ENCODE measurements at places on chromosomes 7 and 10. TPM values are rescaled to one million over a fixed set of nuclear protein-coding genes. Genes with fewer than 3 reads are reported as not detected.
A peak's percentile ranks its signal among the peaks of the same experiment; 100 is the strongest.

GRCh38 chr10:36534471-36535002, 590.9 kb upstream of the ANKRD30A start:
- no peak for DNase-seq

AP1S1 gene
- total RNA-seq = 130 TPM

DNA sequence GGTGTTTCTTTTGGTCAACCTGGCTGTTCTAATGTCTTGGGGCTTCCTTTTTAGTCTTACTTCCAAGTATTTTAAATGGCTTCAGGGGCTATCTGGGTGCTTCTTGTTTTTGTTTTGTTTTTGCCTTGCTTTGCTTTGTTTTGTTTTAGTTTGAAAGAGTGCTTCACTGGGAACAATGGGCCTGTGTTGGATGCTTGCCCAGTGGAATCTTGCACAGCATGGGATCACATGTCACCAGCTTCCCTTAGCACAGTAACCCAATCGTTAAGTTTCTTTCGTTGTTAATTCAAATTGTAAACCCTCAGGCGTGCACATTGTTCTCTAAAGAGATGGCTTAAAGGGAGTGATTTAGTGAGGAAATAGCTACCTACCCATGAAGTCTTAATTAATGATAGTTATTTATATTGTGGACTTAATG, 8.9 kb downstream of the COL17A1 start:
- DNase-seq = no peak

DNA sequence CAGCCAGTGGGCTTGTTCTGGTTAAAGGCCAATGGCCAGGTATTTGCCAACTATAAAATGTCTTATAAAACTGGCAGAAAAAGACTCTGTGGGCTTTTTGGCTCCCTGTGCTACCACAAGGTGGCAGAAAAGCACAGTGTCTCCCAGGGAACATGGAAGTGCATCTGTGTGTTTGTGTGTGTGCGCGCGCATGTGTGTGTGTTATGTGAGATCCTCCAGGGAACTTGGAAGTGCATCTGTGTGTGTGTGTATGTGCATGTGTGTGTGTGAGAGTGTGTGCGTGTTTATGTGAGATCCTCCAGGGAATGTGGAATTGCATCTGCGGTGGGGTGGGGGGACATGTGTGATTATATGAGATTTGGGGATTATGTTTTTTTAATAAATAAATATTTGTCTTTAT, 30.2 kb upstream of the ABI1 start:
- peak; percentile 62 for DNase-seq

HTR5A gene
- total RNA-seq = not detected

DNA sequence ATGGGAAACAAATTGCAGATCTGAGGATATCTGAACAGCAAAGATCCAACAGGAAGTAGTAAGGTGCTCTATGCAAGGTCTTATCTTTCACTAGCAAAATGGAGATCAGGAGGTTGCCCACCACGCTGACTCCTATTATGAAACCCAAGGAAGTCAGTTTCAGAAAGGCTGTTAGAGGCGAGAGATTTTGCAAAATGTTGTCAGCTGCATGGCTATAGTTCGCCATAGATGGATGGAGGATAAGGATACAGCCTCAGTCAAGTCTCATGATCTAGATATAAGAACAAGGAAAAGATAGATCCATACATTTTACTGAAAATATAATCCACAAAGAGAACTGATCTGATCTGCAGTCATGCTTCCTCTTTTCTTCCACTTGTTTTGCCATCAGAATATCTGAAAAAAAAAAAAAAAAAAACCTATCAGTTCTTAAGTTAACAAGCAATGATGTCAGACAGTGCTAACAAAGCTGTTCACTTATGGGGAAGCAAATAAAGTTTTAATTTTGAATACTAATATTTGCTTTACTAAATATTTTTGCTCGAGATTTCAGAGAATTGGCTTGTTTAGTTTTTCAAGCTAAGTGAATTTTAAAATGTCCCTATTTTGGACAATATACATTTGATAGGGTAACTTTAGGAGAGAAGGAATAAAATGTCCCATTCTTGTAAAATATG, 2.0 kb downstream of the GPR85 start:
- DNase-seq = no peak

DNA sequence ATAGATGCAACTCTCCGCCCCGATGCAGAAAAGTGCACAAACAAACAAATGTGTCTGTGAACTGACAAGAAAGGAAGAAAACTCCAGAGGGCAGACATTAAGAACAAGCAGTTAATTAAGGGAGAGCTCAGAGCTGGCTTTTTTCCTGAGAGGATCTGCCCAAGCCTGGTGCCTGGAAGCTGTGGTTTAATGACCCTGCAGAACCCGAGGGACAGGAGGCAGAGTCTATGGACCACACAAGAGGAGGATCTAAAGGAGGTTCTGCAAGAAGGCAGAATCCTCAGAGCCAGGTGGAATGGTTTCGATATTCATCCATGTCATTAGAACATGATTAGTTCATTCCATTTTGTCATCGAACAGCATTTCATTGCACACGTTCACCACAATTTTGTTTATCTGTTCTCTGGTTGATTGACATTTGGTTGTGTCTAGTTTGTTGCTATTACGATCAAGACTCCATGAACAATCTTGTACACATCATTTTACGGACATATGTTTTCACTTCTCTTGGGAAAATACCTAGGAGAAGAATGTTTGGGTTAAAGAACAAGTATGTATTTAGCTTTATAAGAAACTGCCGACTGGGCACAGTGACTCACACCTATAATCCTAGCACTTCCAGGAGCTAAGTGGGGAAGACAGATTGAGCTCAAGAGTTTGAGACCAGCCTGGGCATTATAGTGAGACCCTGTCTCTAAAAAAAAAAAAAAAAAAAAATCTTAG, 560.2 kb downstream of the CALN1 start:
- DNase-seq = no peak

- DNase-seq = no peak
Observed at GRCh38 chr7:39324139-39324760, 242.0 kb upstream of the YAE1 start.

ASB10 gene
- total RNA-seq = not detected

GRCh38 chr7:30510124-30511075, 5.8 kb upstream of the GGCT start:
- DNase-seq = peak; percentile 36

DNA sequence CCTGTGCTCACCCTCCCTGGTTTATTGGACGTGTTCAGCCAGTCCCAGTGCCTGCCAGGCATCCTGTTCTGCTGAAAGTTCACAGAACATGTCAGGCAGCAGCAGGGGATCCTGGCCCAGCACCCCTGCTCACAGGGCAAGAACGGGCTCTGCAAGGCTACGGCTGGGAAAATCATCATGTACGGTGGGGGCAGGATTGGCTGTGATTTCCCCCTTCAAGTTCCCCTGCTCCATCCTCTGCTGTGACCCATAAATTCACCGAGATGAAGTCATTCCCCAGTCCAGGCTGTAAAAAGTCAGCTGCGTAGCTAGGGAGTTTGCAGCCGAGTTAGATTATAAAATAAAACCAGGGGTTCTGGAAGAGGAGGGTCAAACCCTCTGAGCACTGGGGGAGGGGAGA, 484.1 kb upstream of the ZMIZ1 start:
- no peak for DNase-seq

SNX10 gene
- total RNA-seq = 26.9 TPM

- no peak for DNase-seq
Observed at GRCh38 chr7:151013733-151014497, 10.4 kb downstream of the ATG9B start.

SH2D4B gene
- total RNA-seq = 0.22 TPM

NUTM2E gene
- 0.15 TPM for total RNA-seq

DNA sequence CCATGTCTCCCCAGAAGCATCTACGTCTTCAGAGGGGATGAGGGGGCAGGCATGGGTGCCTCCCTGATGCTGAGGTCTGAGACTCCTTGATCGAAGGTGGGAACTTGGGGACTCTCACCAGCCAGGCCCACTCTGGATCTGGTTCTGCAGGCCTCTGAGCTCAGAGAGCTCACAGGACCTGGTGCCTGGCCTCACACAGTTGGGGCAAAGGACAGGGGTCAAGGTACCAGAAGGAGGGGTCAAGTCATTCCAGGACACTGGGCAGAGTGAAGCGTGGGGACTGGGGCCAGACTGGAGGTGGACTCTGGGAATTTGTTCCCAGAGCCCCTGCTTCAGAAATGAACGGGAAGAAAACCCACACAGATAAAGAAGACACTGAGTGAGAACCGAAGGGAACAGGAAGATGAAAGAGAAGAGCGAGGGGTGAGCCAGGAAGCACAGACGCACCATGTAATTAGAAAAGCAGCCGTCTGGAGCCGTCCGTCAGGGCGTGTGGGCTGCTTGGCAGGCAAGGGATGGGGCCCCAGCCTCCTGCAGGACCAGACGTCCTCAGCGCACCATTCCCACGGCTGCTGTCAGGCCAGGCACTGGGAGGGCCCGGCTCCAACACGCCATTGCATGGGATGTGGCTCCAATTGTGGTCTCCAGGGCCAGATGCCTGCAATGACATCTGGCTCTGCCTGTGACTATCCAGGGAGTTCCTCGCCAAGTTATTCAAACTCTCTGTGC, 47.7 kb downstream of the ZCCHC24 start:
- no peak for DNase-seq

CHST15 gene
- 47.2 TPM for total RNA-seq

FXYD4 gene
- total RNA-seq = 0.71 TPM

MGAM2 gene
- 0.05 TPM for total RNA-seq
